ENCODE measurements at places on chromosomes 2 and 18.

DNA sequence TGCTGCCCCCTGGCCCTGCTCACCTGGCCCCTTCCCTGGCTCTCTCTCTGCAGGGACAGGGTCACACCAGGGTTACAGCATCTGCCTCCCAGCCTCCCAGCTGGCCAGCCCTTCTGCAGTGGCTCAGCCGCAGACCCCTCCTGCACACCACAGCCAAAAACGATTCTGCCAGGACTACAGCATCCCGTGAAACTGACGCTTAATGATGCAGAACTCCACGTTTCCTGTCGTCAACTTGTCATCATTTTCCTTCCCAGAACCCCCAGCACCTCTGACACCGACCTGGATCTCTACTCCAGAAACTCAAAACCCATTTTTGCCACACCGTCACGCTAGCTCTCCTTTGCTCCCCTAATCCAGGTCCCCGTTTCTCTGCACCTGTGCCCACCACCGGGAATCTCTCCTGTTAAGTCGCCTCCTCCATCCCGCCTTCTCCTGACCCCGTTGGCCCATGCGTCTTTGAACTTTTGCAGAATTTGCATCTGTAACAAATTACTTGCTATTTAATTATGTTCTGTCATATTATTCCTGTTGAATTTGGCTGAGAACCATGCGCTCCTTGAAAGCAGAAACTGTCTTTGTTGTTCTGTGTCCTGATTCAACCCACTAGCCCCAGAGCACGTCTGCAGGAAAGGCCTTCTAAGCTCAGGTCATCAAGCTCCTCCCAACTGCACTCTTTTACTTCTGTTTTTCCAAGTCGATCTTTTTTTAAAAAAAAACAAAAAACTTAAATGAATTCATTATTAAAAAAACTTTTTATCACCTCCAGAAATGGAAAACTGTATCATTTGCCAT lies 173.2 kb upstream of the COPS8 start:
- DNase-seq: no peak

DNA sequence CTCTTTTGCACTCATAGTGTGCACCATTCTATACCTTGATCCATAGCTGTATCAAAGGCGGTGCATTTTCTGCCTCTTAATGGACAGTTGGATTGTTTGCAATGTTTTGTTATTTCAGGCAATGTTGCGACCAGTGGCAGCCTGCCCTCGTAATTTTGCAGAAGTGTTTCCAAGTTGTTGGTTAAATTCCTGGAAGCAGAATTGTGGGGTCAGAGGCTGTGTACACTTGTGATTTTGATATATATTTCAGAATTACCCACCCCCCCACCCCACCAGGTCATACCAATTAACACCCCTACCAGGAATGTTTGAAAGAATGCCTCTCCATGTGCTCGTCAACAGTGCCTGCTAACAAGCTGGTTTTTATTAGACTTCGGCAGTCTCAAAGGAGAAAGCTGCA lies 32.4 kb upstream of the IL1R1 start:
- DNase-seq: no peak

GRCh38 chr18:68779169-68779568 lies 18.7 kb upstream of the CCDC102B start:
- peak; percentile 83 for DNase-seq

- no peak for DNase-seq
Measured at GRCh38 chr2:143258126-143258892, 129.1 kb downstream of the ARHGAP15 start.

Measured in HCEC 1CT (cell line).